ENCODE measurements at places on chromosomes 2 and 18. TPM values are rescaled to one million over a fixed set of nuclear protein-coding genes. Genes with fewer than 3 reads are reported as not detected.

RAB27B gene
- 13.2 TPM for total RNA-seq

MC4R gene
- not detected for total RNA-seq

SDC1 gene
- total RNA-seq, result 362 TPM

CBLN2 gene
- total RNA-seq, result not detected

QPCT gene
- total RNA-seq, result not detected

NYAP2 gene
- not detected for total RNA-seq

SERPINB11 gene
- not detected for total RNA-seq

CAPN13 gene
- total RNA-seq, result 1.9 TPM

RAD51AP2 gene
- not detected for total RNA-seq

Data from PC-3 (cell line).